Hematopoietic multipotent progenitor cell treated with erythropoietin and hydrocortisone succinate and interleukin-3 and kit ligand, for 8 days (in vitro differentiated cells): ENCODE measurements at places on chromosomes 5 and 9.

- peak; percentile 13 for DNase-seq
These were observed at the start of gene PCDHB5 for GRCh38 chr5:141135030-141135717. Gene PCDHB5, plus strand, starts transcription at chr5:141135206. Its CDS starts 229 bp downstream, at chr5:141135435.

DNA sequence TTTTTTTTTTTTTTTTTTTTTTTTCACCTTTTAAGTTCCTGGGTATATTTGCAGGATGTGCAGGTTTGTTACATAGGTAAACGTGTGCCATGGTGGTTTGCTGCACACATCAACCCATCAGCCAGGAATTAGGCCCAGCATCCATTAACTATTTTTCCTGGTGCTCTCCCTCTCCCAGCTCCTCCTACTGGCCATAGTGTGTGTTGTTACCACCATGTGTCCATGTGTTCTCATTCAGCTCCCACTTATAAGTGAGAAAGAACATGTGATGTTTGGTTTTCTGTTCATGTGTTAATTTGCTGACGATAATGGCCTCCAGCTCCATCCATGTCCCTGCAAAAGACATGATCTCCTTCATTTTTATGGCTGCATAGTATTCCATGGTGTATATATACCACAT lies 350.5 kb downstream of the MAN2A1 start:
- peak; percentile 26 for DNase-seq

DNA sequence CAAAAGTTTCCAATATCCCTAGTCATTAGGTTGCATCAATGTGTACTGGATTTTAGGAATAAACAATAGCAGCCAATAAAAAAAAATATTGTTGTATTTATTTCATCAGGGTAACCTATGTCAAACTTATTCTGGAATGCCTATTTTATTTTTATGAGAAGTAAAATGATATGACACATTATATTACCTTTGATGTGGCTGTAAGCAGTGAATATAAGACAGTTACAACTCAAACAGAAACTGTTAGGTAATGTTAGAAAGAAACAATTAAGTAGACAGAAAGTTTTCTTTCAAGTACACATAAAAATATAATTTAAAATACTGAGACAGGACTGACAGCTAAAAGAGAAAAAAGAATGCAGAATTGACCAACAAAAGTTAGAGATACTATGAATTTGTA lies 65.5 kb downstream of the GNG10 start:
- no peak for DNase-seq

GRCh38 chr5:179437341-179438001 lies 92.2 kb upstream of the ADAMTS2 start:
- DNase-seq = no peak
